Nephron progenitor cell (in vitro differentiated cells): ENCODE measurements at places on chromosomes 6 and 20.

DNA sequence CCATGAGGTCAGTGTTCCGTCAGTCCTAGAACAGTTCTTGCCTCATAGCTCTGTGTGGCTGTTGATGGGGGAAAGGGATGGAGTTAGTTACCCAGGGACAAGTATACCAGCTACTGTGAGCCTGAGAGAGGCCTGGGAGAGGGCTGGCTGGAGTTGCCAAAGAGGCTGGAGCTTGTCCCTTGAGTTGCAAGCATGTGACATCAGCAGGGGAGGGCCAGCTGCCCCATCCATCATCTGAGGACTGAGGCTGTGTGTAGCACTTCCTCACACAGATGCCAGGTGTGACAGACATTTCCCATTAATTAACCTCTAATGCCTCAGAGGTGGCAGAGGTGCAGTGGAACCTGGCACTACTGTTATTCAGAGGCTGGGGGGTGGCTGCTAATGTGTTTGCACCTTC lies 131.6 kb downstream of the PHACTR3 start:
- no peaks in the 10 kb centered on the region for H3K4me1 ChIP-seq
- H3K36me3 ChIP-seq: no peaks in the 10 kb centered on the region
- H3K27me3 ChIP-seq: peaks cover 5% of the 10 kb centered on the region
- H3K27ac ChIP-seq: no peak overlapping the region
- no peak for DNase-seq
- no peak overlapping the region for H3K4me3 ChIP-seq

DNA sequence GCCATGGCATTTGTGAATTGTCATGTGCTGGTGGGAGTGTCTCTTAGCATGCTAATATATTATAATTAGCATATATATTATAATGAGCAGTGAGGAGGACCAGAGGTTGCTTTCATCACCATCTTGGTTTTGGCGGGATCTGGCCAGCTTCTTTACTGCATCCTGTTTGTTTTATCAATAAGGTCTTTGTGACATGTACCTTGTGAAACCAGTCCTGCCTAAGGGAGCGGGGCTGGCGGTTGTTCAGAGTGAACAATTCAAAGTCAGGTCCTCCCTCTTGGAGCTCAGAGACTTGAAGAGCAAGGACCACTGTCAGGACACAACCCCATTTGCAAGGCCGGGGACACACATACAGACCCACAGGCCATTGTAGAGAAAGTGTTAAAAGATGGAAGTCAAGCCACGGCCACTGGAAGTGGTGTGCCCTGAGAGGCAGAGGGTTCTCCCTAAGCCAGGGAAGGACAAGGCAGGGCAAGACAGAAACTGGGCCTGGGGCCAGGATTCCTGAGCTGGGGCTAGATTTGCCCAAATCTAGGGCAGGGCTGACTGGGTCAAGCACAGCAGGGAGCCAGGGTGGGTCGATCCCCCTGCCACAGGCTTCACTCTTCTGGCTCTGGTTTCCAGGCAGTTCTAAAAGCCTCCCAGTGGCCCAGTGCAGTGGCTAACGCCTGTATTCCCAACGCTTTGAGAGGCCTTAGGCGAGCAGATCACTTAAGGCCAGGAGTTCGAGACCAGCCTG lies 14.2 kb downstream of the SLC52A3 start:
- peaks cover 9% of the 10 kb centered on the region for H3K4me1 ChIP-seq
- no peak overlapping the region for H3K4me3 ChIP-seq
- H3K27me3 ChIP-seq: peaks cover 45% of the 10 kb centered on the region
- DNase-seq: no peak

DNA sequence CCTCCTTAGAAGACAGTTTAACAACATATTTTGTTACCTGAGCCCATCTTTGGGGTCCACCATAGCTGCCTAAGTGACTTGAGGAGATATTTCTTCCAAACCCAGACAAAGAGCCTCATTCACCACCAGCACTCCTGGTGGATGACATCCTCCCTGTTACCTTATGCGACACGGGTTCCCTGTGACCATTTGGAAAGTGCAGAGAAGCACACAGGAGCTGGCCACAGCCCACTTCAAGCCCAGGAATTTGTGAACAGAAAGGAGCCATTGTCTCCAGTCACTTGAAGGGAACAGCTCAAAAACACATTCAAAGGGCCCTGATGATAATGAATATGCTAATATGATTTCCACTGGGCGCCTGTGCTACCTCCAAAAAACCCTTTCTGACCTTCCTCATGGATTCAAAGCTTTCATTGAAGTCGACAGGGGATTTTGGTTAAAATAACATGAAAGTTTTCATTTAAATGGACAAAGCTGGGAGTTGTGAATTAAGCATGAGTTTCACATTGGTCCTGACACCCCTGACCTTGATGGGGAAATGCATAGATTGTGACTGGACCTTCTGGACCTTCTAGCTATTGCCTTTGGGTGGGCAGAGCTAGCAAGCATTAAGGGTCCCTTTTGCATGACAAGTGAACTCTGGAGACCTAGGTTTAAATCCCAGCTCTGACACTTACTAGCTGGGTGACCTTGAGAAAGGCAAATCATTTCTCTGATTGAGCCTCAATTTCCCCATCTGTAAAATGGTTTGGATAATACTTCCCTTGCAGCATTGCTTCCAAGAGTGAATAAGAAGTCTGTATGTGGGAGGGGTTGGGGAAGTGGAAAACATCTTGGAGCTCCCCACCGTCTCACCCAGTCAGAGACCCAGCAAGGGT lies 83.3 kb upstream of the SIRPA start:
- H3K36me3 ChIP-seq: no peaks in the 10 kb centered on the region
- peaks cover 66% of the 10 kb centered on the region for H3K4me1 ChIP-seq
- no peak for DNase-seq
- peak overlapping the region; percentile 33 for H3K27ac ChIP-seq
- no peak overlapping the region for H3K4me3 ChIP-seq

DNA sequence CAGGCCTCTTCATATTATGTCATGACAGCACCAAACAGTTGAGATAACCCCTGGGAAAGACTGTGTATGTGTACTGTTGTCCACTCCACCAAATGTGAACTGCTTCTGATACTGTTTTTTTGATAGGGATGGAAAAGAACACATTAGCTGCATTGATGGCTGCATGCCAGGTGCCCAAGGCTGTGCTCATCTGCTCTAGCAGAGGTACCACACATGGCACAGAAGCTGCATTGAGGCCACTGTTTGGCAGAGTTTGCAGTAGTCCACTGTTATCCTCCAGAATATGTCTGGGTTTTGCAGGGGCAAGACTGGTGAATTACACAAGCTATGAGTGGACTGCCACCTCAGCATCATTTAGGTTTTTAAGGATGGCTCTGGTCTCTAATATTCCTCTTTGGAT lies 28.2 kb upstream of the ELMO2 start:
- peaks cover 12% of the 10 kb centered on the region for H3K36me3 ChIP-seq
- no peak for DNase-seq
- no peak overlapping the region for H3K27ac ChIP-seq
- H3K4me3 ChIP-seq: no peak overlapping the region
- no peaks in the 10 kb centered on the region for H3K4me1 ChIP-seq

- no peaks in the 10 kb centered on the region for H3K4me1 ChIP-seq
- no peak overlapping the region for H3K4me3 ChIP-seq
- H3K27ac ChIP-seq: no peak overlapping the region
- no peak for DNase-seq
Measured at GRCh38 chr20:55386686-55387085, 618.6 kb downstream of the CBLN4 start.

DNA sequence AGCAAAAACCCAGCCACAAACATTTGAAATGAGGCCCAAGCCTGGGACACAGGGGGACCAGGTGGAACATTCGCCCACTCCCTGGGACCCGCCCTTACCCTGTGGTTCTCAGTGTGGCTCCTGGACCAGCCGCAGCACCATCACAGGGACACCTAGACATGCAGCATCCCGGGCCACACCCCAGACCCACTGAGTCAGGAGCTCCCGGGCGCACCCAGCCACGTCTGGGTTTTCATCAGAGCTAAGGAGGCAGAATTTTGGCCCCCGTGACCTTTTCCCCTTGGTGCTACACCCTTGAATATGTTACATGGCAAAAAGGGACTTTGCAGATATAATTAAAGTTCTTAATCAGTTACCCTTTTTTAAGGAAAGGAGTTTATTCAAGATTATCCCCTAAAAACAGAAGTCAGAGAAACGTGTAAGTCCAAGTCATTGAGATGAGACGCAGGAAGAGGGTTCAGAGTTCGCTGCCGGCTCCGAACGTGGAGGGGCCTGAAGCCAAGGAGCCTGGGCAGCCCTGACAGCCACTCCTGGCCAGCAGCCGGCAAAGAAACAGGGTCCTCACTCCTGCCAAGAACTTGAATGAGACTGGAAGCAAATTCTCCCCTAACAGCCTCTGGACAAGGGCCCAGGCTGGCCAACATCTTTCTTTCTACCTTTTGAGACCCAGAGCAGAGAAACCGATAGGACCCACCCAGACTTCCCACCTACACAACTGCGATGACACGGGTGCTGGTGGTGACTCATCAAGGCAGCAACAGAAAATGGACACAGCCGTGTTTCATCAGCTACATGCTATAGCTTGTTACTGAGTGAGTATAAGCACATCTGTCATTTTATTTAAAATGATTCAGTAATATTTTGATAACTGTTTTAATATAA lies 25.3 kb downstream of the BFSP1 start:
- no peaks in the 10 kb centered on the region for H3K36me3 ChIP-seq
- no peak for DNase-seq
- H3K4me3 ChIP-seq: peak overlapping the region; percentile 78
- peaks cover 12% of the 10 kb centered on the region for H3K27me3 ChIP-seq
- peaks cover 29% of the 10 kb centered on the region for H3K4me1 ChIP-seq

- no peaks in the 10 kb centered on the region for H3K27me3 ChIP-seq
- peaks cover 65% of the 10 kb centered on the region for H3K36me3 ChIP-seq
- no peak overlapping the region for H3K4me3 ChIP-seq
- DNase-seq: no peak
Measured at GRCh38 chr6:148999501-148999900, 252.7 kb downstream of the UST start.

GRCh38 chr6:160356074-160356744 lies 8.0 kb downstream of the SLC22A3 start:
- no peaks in the 10 kb centered on the region for H3K4me1 ChIP-seq
- H3K27me3 ChIP-seq: peaks cover 47% of the 10 kb centered on the region
- no peak for DNase-seq
- H3K27ac ChIP-seq: no peak overlapping the region
- H3K36me3 ChIP-seq: no peaks in the 10 kb centered on the region

GRCh38 chr6:53014744-53015143 lies 19.7 kb upstream of the GSTA4 start:
- no peak overlapping the region for H3K4me3 ChIP-seq
- H3K27ac ChIP-seq: no peak overlapping the region
- H3K27me3 ChIP-seq: no peaks in the 10 kb centered on the region

GRCh38 chr6:17768388-17768787 lies 61.7 kb upstream of the NUP153 start:
- H3K4me1 ChIP-seq: no peaks in the 10 kb centered on the region
- no peak overlapping the region for H3K27ac ChIP-seq
- no peak overlapping the region for H3K4me3 ChIP-seq
- peaks cover 46% of the 10 kb centered on the region for H3K36me3 ChIP-seq
- peak; percentile 27 for DNase-seq

DNA sequence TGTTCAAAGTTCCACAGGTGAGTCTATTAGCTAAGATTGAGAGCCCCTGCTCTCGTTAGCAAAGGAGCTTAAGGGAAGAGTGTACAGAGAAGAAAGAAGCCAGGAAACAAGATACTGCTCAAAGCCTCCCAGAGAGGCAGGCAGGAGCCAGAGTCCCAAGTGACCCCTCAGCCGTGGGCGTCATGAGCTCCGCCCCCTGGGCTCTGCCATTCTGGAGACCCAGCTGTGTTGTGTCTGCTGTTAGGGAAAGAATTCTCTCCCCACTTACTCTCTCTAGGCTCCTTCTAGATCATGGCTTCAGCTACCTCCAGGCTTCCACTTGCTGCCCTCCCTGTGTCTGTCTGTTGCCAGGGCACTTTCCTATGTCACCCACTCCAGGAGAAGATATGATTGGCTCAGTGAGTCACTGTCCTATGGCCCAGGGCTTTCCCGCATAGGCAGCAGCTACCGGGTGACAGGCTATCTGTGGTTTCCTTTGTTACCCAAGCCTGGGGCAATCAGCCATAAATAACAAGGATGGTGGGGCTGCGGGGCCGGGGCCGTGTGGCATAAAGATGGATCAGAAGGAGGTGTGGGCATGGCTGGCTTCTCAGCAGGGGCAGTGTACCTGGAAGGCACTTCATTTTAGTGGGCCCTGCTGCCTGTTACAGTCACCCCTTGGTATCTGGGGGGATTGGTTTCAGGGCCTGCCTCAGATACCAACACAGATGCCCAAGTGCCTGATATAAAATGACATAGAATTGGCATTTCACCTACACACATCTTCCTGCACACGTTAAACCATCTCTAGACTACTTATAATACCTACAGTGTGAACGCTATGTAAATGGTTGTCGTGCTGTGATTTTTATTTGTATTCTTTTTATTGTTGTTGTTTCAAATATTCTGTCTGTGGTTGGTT lies 118.9 kb downstream of the ARMC2 start:
- no peaks in the 10 kb centered on the region for H3K36me3 ChIP-seq
- peak overlapping the region; percentile 71 for H3K27ac ChIP-seq
- no peak overlapping the region for H3K4me3 ChIP-seq
- peaks cover 3% of the 10 kb centered on the region for H3K27me3 ChIP-seq

GRCh38 chr6:31068669-31069340 lies 43.6 kb downstream of the C6orf15 start:
- no peak overlapping the region for H3K4me3 ChIP-seq
- peak; percentile 79 for DNase-seq
- no peak overlapping the region for H3K27ac ChIP-seq
- H3K27me3 ChIP-seq: no peaks in the 10 kb centered on the region

DNA sequence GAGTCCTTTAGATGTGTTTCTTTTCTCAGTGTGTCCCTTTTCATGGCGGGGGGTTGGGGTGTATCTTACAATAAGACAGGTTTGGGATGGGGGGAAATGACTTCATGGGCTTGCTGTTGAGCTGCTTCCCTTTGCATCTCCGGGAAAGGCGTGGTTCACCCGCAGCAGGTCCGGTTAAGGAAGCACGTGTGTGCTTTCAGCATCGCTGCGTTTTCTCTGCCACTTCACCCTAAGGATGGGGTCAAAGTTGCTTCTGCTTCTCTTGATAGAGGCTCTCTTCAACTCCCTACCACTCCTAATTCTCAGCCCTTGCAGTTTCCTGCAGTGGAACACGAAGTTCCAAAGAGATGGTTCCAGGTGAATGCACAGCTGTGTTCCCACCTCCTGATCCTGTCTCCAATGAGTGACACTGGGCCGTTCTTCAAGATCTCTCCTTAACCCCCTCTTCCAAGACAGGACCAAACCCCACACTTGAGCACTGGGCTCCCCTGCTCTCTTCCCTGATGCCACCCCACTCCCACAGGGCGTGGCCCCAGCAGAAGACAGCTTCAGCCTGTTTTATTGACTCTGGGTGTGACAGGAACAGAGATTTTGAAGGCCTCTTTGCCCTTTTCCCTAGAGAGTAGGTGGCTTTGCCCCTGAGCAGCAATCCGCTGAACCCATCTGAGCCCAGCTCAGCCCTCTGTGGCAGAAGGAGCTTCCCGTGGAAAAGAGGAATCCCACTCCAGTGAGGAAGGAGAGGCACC lies 85.2 kb downstream of the PLEKHG1 start:
- no peak overlapping the region for H3K4me3 ChIP-seq
- H3K36me3 ChIP-seq: peaks cover 12% of the 10 kb centered on the region
- peaks cover 40% of the 10 kb centered on the region for H3K4me1 ChIP-seq

DNA sequence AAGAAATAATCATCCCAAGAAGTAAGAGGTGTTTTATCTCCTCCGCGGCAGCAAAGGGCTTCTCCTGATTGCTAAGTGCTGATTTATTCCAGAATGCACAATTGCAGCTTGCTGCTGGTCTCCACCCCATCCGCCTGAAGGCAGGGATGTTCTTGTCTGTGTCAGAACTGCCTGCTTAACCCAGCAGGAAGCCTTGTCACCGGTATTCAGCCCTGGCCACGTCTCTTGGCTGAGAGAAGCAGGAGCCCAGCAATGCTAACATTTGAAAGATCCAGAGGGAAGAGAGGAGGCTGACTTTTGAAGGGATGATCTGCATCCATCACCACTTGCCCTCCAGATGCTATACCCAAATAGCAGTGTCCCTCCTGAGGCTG lies 4.2 kb downstream of the SCML4 start:
- H3K27me3 ChIP-seq: peaks cover 6% of the 10 kb centered on the region
- no peak overlapping the region for H3K27ac ChIP-seq
- no peaks in the 10 kb centered on the region for H3K36me3 ChIP-seq
- H3K4me1 ChIP-seq: peaks cover 62% of the 10 kb centered on the region
- DNase-seq: peak; percentile 16
